Anterior cingulate cortex (tissue), 58 donors: ENCODE measurements at places on chromosomes 6 and 20.

DNA sequence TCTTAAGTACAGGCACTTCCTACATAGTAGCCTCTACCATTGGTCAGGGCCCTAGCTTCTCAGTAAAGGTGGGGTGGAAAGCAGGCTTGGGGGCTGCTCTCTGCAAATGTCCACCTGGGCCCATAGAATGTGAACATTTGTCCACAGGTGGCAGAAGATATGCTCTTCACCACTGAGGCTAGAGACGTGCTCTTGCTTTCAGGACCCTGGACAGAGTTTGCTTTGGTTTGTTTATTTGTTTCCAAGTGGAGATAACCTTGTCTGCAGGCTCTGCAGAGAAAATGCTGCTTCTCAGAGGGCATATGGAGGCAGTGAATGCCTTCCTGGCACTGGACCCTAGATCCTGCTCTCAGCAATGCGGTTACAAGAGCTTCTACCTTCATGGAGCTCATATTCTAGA, 129.0 kb downstream of the F13A1 start:
- DNase-seq = no peak

- DNase-seq = no peak
Measured at GRCh38 chr6:55449225-55449624, 122.0 kb downstream of the GFRAL start.

DNA sequence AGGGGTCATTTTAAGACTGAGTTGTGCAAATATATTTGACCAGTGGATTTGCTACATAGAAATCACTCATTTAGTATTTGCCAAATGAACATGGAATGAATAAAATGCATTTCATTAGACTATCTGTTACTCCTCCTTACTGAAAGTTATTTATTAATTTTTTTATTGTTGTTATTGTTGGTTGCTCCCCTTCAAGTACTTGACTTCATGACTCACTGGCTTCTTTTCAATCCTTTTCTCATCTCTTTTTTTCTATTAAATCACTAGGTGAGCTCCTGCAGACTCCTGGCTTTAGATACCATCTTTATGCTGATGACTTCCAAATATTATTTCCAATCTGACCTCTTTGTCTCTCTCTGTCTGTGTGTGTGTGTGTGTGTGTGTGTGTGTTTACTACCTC, 192.2 kb upstream of the FAM83B start:
- DNase-seq = no peak

DNA sequence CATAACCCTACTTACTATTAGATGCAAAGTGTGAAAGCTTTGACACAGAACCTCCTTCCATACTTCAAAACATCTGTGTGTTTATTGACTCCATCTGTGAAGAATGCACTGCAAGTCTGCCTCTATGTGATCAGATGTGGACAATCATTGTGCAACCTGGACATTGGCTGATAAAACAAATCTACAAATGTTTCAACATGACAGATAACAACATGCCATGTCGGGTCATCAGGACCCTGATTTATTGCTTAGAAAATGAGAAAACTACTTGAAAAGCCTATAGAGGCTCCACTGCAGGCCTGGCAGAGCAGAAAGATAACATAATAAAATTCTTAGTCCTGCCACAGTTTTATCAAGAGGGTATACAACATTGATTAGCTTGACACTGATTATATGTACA, 1286.4 kb downstream of the GRIK2 start:
- no peak for DNase-seq

DNA sequence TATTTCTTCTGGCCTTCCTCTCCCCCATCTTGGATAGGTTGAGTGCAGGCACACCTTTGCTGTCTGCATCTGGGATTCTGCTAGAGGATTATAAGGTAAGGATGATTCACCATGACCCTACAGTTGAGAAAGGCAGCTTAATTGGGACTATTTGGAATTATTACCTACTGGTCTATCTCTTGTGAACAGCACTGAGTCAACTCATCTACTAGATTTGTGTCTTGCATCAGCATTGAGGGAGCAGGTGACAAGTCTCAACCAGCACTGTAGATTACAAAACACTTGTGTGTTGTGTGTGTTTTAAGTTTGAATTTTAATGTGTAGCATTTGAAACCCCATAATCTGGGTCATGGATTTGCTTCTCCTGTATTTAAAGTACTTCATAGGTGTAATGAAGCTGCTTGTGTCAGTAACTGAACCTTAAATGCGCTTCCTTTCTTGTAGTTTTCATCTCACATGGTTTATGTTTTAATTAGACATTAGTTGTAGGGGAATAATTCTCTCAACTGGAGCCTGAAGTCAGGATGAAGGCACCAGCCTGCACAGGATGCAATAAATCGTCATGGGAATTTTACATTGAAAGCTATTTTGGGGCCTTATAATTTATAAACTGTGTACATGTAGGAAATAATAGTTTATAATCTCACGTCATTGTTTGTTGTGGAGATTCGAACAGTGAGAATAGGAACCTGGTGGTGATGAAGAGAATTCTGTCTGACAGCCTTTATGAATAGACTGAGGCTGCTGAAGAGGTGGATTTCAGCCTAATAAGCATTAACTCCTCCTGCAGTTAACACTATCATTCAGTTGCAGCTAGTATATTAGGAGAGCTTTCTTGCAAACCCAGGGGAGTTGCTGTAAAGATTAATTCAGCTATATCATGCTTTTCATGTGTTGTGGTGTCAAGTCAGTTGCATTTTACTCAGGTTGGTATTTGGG, 125.1 kb downstream of the JARID2 start:
- DNase-seq = no peak

- DNase-seq = no peak
Measured at GRCh38 chr6:145051661-145052060, 683.7 kb downstream of the EPM2A start.

GRCh38 chr20:53748821-53749421, 155.3 kb upstream of the ZNF217 start:
- no peak for DNase-seq

DNA sequence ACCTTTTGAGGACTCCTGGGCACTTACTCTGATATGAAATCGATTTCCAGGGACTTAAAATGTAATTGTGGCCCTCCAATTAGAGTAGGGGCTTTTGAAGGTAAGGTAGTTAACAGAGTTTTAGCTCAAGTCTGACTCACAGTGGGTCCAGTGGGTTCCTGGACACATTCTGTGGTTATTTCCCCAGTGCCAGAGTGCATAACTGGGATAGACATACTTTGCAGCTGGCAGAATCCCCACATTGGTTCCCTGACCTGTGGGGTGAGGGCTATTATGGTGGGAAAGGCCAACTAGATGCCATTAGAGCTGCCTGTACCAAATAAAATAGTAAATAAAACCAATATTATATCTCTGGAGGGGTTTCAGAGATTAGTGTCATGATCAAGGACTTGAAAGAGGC, 243.8 kb upstream of the EPHA7 start:
- DNase-seq = no peak

DNA sequence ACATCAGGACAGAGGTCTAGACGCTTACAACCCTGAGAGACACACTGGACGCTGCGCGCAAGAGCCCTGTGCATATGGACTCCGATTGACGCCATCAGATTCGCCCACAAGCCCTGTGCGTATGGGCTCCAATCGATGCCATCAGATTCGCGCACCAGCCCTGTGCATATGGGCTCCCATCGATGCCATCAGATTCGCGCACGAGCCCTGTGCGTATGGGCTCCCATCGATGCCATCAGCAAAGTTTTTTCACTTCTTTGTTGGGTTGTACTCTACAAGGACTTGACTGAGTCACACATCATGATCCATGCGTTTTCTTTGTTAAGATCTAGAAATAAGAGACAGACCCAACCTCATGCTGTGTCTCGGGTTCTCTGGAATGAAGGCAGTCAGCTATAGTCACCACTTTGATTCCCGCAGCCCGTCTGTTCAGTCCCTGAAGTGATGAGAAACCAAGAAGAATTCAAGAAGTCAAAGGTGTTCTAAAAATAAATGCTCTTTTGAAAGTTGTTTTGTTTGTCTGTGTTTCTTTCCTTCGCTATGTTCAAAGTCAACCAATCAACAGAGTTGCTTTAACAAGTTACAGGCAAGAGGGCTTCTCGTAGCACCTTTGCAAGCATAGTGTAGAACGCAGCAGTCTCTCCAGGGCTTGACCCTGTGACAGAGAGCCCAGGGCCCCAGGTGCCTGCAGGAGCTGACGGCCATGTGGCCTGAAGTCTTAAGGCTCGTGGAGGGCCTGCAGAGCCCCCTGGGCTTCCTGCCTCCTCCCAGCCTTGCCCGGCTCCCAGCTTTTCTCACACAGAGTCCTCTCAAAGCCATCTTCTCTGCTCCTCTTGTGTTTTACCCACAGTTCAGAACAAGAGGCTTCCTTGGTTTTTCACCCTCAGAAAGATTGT, 7.9 kb downstream of the RPS6KA2 start:
- DNase-seq = no peak

GRCh38 chr20:61917474-61918145, 148.1 kb downstream of the TAF4 start:
- DNase-seq = no peak

- DNase-seq = no peak
Measured at GRCh38 chr6:139500977-139501376, 126.5 kb upstream of the CITED2 start.

GRCh38 chr6:42409581-42409980, 42.1 kb downstream of the TRERF1 start:
- DNase-seq = no peak

DNA sequence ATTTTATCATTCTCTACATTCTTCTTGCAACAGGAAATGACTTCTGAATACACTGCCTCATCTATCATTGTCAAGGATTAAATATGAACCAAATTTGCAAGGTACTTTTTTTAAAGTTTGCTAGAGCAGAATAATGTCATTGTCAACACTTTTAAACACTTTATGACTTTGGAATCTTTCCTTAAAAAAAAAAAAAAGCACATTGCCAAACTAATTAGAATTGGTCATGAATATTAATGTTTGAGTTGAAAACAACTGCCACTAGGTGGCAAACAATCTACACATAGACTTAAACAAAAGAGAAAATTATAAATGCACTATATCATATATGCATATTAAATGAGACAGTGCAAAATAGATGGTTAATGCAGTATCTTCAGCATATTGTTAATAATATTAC, 32.5 kb upstream of the TMEM244 start:
- DNase-seq = no peak

- no peak for DNase-seq
Measured at GRCh38 chr6:166644681-166645080, 17.6 kb upstream of the RPS6KA2 start.

DNA sequence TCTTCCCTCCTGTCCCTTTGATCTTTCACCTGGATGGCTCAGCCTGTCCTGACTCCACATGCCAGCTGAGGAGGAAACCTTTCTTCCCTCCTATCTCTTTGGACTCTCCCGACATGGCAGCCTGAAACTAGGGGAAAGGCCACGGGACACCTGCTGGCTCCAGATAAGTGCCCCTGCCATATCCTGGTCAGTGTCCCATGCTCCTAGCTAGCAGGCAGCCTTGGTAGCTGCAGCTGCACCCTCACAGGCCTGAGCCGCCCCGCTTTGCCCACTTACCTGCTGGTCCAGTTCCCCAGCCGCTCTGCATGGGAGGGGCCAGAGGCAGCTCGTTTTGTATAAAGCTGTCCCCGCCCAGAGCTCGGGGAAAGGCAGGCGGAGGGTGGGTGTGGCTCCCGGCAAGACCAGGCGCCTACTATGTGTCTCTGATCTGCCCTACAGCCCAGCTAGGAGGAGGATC, 7.4 kb upstream of the SLC52A3 start:
- no peak for DNase-seq

- DNase-seq = peak; percentile 24
Measured at GRCh38 chr20:32603046-32603726, 18.1 kb upstream of the NOL4L start.

DNA sequence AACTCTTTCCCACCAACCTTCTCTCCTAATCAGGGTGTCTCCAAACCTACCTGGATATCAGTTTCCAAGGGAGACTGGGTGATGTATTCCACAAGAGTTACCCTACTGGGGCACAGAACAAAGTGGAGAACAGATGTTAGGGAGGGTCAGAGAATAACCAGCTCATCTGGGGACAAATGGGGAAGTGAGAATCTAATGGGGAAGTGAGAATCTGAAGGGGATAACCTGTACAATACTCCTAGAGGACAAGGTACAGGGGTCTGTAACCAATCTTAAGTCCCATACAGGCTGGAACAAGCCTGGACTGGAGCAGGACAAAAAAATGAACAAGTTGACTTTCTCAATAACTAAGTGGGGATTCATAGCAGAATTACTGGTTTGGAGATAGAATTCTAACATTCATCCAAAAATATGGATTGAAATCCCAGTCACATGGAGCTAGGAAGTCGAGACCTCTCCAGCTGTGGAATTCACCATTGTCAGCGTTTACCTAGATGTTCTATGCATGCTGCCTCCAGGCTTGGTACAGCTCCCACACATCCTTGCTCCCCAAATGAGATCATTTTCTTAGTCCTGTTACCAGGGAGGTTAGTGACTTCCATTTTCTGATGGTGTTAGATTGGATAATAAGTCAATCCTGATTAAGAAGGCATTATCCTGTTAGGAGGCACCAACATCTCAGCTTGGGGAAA, 214.8 kb upstream of the MOCS1 start:
- no peak for DNase-seq

GRCh38 chr6:150196942-150197745, 54.3 kb downstream of the PPP1R14C start:
- no peak for DNase-seq

DNA sequence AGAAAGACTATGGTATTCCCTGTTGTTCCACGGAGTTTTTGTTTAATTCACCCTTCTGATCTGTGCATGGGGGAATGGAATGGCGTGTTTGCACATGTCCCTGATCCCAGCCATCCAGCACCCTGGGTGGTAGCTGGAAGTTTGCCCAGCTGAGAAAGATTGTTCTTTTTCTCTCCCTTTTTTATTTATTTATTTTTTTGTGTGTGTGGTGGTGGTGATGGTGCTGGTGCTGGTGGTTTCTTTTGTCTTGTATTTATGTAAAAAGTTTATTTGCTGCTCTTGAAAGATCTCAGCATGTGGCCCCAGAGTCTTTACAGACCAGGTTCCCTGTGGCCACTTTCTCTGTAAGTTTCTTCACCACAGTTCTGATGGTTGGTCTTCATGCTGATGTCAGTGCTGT, 372.6 kb downstream of the UTRN start:
- DNase-seq = no peak

DNA sequence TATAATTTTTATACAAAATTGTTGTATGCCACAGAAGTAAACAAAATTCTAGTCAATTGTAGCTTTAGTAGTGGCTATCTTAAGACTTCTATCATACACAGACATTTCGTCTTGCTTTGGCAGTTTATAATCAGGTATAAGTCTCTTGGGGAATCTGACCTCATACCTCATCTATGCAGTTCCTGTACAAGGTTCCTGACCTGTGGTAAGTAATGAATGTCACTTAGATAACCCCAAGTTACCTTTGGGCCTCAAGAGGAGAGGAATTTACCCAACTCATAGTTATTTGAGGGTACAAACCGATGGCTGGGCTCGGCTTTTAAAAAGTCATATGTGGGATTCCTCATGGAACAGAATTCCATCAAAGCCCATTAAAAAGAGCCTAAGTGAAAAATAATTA, 58.8 kb upstream of the UNC93A start:
- no peak for DNase-seq

- no peak for DNase-seq
Measured at GRCh38 chr20:63854766-63855362, 6.4 kb upstream of the ABHD16B start.
